ENCODE measurements at places on chromosomes 12 and 14.
A peak's percentile ranks its signal among the peaks of the same experiment; 100 is the strongest.

DNA sequence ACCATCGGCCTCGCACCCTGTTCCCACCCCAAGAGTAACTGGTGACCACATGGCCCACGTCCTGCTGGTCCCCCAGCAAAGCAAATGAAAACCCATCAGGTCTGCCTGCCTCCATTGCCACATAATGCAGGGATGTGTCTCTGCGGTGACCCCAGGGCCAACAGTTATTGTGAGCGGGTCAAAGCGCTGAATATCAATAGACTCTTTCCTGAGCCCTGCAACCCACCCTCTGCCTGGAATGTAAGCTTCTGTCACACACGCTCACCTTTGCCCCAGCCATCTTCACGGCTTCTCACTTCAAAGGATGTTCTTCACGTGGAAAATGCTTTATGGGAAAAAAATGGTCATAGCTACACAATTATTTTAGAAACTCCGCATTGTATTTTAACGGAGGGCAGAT is 63.9 kb downstream of the FZD10 start:
- DNase-seq, result no peak

DNA sequence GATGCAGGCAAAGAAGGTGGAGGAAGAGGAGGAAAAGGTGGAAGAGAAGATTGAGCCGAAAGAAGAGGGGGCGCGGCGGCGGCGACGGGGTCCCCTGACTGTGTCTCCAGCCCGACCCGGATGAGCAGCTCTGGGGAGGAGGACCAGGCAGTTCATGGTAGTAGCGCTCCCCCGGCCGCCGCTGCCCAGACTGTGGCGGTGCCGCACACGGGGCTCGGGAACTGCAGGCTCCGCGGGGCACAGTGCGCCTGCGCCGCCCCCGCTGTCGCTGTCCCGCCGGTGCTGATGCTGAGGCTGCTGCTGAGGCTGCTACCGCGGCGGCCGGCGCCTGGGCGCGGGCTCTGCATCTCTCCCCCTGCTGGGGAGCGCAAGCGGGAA is at the start of gene KCNH5:
KCNH5 (minus strand) TSS at position 225 of the 378 bp plus-strand sequence. CDS start 272 bp downstream, outside the sequence.
- DNase-seq, result no peak

DNA sequence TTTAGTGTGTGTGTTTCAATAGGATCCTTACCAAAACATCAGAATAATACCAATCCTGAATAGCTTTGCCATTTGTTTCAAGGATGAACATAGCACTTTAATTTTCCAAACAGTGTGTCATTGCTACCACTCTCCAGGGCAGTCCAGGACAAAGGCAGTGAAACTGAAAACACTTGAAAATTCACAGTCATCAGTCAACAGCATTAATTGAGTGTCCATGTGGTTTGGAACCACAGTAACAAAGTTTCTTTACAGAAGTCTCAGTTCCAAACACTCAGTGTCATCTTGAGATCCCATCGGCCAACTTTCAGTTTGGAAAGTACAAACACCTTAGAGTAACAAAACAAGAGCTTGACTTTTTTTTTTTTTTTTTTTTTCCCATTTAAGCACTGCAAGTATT is 228.4 kb upstream of the SOX5 start:
- DNase-seq, result no peak

DNA sequence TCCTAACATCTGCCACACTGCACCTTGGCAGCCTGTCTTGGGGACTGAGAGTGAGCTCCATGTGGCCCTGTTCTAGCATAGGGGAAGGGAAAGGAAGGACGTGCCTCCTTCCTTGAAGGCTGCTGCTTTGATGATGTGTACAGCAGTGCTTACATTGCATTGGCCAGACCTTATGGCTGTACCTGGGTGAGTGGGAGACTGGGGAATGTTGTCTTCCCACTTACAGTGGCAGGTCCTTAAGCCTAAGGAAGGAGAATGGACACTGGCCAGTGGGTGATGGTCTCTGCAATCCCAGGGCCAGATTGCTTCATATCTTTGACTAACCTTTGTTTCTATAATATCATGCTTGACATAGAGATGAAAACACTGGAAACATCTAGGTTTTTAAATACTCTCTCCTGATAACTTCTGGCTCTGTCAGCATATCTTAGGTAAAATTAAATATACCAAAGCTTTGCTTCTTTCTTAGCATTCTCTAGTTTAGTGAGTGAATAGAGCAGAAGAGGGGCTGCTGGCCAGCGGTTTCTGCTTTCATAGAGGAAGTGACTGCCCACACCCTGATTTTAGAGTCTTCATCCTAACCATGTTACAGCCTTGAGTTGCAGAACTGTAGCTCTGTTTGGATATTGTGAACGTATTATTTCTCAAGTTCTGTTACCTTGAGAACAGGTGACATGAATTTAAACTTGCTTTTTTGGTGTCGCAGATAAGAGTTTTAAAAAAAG is 27.2 kb downstream of the KLC1 start:
- no peak for DNase-seq

DNA sequence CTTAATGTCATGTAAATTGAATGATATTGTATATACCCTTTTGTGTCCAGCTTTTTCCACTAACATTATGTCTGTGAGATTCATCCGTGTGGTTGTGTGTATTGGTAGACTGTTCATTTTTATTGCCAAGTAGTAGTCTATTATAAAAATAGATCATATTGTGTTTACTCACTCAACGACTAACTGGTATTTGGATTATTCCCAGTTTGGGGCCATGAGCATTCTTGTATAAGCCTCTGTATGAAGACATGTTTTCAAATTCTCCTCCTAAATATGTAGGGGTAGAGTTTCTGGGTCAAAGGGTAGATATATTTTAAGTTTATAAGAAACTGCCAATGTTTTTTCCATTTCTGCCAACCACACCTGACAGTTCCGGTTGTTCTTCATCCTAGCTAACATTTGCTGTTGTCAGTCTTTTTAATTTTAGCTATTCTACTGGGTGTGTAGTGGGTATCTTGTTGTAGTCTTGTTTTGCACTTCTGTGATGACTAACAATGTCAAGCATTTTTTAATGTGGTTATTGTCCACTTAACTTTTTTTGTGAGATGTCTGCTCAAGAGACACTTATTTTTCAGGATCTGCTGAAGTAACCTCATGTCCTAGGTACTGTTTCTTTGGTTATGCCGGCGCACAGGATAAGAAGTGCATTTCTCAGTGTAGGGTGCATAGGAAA is 93.2 kb downstream of the DACT1 start:
- DNase-seq, result no peak

GRCh38 chr14:91138511-91139359 is 24.9 kb downstream of the DGLUCY start:
- peak; percentile 20 for DNase-seq

GRCh38 chr12:70319605-70320004 is 46.5 kb upstream of the KCNMB4 start:
- no peak for DNase-seq

GRCh38 chr12:87676731-87677130 is 352.5 kb downstream of the C12orf50 start:
- DNase-seq, result no peak

All from stimulated activated CD8-positive, alpha-beta memory T cell treated with anti-CD3 and anti-CD28 coated beads, Interleukin-15, amount 100 ng/mL, for 4 hours (primary cell).